ENCODE measurements at places on chromosomes 5 and 9.

- DNase-seq = no peak
Measured at GRCh38 chr5:51651476-51651875, 268.2 kb downstream of the ISL1 start.

GRCh38 chr5:39517800-39518199, 93.0 kb upstream of the DAB2 start:
- DNase-seq = no peak

- no peak for DNase-seq
Measured at GRCh38 chr5:34012791-34013190, 4.9 kb upstream of the AMACR start.

DNA sequence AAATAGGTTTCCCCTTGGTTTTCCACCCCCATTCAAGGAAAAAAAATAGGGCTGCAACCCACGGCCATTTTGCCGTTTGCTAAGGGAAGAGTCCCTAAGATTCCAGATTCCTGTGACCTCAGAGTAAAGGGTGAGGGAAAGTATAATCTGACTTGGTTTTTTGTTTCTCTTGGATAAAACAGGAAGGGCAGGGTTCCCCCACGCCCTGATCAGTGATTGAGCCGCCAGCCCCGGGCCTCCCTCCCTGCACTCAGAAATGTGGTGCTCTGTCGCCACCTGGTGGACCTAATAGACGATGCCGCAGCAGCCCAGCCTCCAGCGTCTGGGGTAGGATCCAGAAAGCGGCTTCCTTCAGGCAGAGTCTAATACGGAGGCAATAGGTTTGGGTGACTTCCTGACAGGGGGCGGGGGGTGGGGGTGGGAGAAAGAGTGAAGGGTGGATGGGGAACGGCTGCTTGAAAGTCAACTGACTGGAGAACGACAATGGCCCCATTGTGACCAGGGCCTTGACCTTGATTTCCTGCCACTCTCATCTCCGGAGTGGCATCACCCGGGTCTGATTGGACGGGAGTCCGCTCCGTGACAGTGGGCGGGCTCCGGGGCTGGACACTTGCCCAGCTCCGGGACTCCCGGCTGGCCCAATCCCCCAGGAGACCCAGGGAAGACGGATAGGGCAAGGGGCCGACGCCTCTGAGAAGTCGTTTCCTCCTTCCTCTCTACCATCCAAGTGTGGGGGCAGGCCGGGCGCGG, 17.8 kb upstream of the CYSTM1 start:
- DNase-seq = peak; percentile 86

- no peak for DNase-seq
Measured at GRCh38 chr5:110653231-110653970, 73.1 kb downstream of the TMEM232 start.

DNA sequence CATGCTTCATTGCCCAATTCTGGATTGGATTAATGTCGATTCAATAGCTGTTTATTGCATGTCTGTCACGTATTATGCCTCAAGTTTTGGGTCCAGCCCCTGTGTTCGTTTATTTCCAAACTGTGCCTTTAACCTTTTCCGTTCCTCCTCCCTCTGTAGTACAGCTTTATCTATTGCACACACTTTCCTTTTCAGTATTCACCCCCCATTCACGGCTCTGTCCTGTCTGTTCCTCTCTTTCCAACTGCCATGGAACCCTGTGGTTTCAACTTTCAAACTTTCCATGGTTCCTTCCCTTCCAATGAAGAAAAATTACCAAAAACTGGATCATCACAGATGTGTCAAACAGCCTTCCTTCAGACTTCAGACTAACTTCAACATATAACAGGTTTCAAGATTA, 17.1 kb downstream of the SMARCA2 start:
- DNase-seq = no peak

GRCh38 chr9:129823542-129823934, 398 bp downstream of the TOR1A start:
- DNase-seq = no peak

DNA sequence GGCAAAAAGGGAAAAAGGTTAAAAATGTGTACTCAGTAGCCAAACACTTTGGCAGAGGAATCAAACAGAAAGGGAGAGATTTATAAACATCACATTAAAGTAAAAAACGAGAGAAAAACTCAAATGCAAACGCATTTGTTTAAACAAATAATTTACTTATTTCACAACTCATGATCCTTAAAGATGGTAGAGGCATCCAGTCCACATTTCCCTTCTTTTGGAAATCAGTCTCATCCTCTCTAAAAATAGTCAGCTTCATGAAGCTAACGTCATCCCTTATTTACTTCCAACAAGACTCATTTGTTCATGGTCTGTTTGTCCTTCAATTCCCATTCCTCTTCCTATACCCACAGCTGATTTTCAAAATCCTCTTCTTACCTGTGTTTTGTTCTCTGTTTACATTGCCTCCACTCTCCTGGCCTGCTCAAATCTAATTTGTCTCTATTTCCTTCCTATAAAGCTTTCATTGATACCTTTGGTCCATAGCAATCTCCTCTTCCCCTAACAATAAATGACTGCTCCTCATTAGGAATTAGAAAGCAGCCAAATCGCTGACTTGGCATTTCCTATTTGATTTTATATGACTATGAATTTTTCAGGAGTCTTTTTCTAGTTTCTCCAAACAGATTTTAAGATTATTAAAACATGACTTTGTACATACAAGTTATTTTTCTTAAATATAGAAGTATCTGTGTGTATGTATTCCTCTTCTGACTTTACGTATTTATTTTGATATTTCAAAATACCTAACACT, 805.3 kb downstream of the TLE1 start:
- no peak for DNase-seq

- no peak for DNase-seq
Measured at GRCh38 chr5:32520356-32520755, 65.0 kb upstream of the SUB1 start.

All from stimulated activated CD4-positive, alpha-beta T cell treated with anti-CD3 and anti-CD28 coated beads, Interleukin-1b, Interleukin-23, amount 100 ng/mL, for 48 hours (primary cell).